Activated CD8-positive, alpha-beta T cell treated with anti-CD3 and anti-CD28 coated beads, Interleukin-2, amount 10 ng/mL, durations not matched to agents 7 days and 5 days (primary cell): ENCODE measurements at places on chromosomes 7 and 10.

DNA sequence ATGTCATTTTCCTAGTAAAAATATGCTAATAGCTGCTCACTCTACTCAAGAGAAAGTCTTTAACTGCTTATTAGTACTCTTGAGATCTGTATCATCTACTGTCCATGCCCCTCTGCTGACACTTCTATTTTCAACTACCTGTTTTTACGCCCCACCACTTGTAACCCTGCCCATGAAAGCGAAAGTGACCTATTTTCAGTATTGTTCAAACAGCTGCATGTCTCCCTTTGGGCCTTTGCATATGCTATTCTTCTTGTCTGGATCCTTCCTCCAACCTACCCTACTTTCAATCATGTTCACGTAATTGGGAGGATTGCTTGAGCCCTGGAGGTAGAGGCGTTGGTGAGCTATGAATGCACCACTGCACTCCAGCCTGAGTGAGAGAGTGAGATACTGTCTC lies 1481.3 kb downstream of the GATA3 start:
- no peak for DNase-seq

DNA sequence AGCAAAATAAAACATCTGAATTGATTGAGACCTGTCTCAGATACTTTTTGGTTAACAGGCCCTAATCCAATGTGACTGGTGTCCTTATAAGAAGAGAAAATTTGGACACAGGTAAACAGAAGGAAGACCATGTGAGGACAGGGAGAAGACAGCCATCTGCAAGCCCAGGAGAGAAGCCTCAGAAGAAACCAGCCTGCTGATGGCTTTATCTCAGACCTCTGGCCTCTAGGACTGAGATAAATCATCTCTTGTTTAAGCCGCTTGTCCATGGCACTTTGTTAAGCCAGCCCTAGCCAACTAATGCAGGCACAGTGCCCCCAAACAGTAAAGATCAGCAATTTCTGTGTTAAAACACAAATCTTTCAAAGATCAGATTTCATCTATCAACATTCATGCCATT lies 41.8 kb upstream of the FIGNL1 start:
- peak; percentile 10 for DNase-seq

- no peak for DNase-seq
Observed at GRCh38 chr7:127066974-127067373, 185.8 kb downstream of the GRM8 start.

- DNase-seq = no peak
Observed at GRCh38 chr10:36446881-36447280, 678.5 kb upstream of the ANKRD30A start.

DNA sequence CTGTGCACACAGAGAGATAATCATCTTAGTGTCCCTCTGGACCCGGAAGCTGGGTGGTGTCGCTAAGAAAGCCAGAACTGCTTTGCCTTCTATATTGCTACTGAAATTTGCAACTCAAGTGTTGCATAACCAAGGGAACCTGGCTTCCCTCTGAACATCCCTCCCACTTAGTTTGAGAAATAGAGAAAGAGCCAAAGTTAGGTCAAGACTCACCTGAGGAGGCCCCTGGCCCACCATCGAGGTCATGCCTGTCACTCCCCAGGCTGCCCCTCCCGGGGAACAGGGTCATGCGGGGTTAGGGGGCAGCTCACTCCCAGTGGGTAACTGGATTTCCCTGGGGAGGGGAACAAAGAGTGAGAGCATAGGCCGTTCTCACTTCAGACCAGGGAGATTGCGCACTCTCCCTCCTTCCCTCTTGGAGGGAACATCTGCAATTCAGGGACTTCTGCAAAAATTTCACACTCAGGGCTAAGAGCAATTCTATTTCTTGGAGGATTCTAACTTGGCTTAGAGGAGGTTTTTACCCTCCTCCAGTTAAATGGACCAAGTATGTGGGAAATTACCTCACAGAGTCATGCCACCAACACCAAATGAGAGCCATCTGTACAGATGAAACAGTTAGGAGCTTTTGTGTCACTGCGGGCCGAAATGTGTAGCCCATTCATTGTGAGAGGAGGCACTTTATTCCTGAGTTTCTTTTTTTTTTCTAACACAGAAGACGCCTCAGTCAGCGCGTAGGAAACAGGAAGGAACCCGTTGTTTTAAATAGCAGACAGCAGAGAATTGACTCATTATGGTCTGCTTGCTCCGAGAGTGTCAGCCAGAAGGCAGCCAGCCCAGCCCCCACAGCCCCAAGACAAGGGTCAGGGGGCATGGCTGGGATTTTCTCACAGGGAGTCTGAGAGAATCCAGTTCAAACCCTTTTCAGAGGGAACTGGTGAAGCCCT lies 221.3 kb downstream of the ARHGAP12 start:
- peak; percentile 59 for DNase-seq

DNA sequence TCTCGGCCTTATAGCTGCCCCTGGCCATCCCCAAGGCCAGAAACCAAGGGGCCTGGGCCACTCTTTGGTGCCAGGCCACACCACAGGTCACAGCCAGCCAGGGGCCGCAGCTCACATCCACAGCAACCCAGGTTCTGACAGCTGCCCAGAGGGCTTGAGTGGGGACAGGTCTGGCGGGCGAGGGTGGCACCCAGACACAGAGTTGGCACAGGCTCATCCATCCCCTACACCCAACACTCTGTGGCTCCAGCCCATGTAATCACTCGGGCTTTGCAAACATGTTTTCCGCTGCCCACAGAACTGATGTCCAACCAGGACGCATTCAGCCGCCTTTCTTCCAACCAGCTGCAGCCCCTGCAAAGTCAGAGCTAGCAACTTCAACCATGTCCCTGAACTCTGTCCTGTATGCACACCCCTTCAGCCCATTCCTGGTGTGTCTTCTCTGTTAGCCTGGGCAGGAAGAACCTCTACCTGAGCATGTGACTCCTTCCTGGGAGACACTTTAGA lies 57.7 kb upstream of the PPP2R2D start:
- DNase-seq = no peak

- DNase-seq = no peak
Observed at GRCh38 chr10:132685101-132685891, 100.7 kb downstream of the NKX6-2 start.

- DNase-seq = no peak
Observed at GRCh38 chr10:131771634-131772358, 129.0 kb upstream of the PPP2R2D start.

DNA sequence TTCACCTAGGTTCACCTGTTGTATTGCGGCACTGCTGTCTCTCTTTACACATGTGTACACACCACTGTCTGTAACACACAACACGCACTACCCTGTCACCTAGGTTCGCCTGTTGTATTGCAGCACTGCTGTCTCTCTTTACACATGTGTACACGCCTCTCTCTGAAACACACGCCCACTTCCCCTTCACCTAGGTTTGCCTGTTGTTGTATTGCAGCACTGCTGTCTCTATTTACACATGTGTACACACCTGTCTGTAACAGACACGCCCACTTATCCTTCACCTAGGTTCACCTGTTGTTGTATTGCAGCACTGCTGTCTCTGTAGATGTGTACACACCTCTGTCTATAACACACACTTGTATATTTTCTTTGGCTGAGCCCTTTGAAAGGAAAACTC lies 51.5 kb downstream of the WDR37 start:
- DNase-seq = no peak

DNA sequence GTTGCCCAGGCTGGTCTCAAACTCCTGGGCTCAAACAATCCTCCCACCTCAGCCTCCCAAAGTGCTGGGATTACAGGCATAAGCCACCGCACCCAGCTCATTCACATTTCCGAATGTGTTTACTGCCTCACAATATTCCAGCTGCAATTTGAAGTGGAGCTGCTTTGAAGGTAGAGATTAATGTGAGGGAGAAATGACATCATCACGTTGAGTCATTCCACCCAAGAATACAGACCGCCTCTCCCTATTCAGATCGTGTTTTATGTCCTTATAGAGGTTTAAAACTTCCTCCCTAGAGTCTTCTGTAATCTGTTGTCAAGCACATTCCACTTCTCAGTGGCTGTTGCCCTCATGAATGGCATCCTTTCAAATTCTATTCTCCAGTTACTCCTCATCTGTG lies 100.4 kb upstream of the PDGFA start:
- DNase-seq = peak; percentile 32

- DNase-seq = no peak
Observed at GRCh38 chr10:12807096-12807755, 194.3 kb downstream of the CCDC3 start.

- DNase-seq = no peak
Observed at GRCh38 chr10:12504176-12504575, 154.8 kb downstream of the CAMK1D start.

GRCh38 chr7:133575726-133576440 lies 323.0 kb downstream of the EXOC4 start:
- DNase-seq = no peak

DNA sequence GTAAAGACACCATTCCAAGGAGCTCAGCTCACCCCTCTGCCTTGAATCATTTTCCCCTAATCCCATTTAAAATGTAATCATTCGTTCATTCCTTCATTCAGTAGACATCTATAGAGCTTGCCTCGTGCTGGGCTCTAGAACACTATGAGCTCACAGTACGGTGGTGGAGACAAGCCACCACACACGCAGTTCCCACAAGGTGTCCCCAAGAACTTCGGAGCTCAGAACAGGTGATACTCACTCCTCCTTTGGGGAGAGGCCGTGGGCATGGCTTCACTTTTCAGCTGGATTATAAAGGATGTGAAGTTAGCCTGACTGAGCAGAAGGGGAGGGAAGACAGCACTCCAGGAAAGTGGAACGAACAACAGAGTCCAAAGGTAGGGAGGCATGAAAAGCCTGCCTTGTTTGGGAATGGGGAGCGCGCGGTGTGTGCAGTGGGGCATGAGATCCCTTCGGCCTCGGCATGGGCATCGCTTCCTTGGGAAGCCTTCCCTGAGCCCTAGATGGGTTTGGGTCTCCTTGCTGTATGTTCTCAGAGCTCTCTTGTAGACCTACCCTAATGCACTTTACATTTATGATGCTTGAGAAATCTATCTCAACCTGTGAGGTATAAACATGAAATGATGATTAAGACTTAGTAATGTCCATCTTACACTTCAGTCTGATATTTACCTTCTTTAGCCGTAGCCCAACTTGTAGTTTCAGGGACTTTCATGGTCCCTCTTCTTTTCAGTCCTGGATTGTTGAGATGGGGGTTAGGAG lies 809 bp upstream of the OGA start:
- no peak for DNase-seq

DNA sequence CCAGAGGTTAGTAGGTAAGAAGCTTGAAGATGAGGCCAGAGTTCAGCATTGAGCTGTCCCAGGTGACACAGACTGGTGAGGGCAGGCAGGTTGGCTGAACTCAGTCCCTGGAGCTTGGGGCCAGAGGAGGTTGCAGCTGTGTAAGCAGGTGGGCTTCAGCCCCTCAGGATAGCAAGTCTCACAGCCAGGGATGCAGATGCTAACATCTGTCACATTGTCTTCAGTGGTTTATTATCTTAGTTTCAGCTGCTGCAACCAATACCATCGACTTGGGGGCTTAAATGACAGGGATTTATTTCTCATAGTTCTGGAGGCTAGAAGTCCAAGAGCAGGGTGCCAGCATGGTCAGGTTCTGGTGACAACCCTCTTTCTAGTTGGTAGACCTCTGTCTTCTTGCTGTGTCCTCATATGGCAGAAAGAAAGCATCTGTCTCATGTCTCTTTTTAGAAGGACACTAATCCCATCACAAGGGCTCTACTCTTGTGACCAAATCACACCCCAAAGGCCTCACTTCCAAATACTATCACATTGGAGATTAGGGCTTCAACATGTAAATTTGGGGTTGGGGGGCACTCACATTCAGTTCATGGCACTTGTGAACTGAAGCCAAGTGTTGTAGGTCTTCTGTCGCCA lies 146.2 kb downstream of the KIAA1217 start:
- DNase-seq = no peak

- no peak for DNase-seq
Observed at GRCh38 chr7:47314728-47315607, 266.9 kb downstream of the TNS3 start.

GRCh38 chr7:115707258-115708012 lies 323.1 kb downstream of the TFEC start:
- no peak for DNase-seq

- DNase-seq = no peak
Observed at GRCh38 chr10:48271047-48271730, 3.3 kb downstream of the FRMPD2 start.

DNA sequence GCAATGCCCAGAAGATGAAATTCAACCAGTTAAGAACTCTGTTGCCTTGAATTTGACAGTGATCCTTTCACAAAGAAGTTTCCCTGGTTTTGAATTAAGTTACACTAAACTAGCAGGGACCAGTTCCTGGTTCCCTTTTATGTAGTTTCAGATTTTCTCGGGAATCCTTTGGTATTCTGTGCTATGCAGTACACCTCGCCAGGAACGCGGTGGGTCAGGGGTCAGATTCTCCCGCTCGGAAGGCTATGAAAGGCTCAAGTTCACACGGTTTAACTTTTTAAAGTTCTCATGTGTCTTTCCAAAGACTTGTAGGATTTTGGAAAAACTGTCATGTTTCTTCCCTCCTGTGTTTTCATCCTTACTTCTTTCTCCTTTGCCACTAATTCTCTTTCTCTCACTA lies 104.7 kb upstream of the PRR15 start:
- DNase-seq = no peak

DNA sequence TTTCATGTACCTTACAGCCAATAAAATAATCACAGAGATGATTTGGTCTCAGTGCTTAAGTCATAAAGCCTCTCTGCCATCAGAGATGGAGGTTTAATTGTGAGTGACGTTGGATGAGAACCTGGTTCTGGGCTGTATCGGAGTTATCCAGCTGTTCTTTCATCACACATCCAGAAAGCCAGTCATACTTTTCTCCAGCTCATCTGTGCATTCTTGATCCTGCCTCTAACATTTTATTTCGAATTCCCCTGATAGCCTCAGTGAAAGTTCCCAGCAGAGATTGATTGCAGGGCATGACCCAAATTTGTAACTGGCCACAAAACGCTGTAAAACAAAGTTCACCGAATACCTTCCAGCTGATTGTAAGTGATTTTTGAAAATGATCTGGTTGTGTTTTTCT lies 212.6 kb upstream of the HABP2 start:
- DNase-seq = no peak

DNA sequence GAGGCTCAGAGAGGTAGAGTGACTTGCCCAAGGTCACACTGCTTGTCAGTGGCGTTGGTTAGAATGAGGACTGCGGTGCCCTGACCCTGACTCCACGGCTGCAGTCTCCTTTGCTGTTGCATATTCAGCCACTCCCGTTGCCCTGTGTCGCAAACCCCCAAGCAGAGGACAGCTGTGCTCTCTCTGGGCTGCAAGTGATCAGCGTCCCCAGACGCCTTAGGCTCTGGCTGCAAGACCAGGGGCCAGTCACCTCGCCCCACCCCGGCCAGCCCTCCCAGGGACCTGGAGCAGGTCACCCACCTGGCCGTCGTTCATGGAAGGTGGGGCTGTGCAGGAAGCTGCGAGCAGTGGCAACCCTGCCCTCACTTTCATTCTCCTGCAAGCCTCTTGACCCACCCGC lies 51.7 kb upstream of the NANOS1 start:
- DNase-seq = no peak

GRCh38 chr10:60589376-60589775 lies 188.9 kb upstream of the CDK1 start:
- DNase-seq = no peak

DNA sequence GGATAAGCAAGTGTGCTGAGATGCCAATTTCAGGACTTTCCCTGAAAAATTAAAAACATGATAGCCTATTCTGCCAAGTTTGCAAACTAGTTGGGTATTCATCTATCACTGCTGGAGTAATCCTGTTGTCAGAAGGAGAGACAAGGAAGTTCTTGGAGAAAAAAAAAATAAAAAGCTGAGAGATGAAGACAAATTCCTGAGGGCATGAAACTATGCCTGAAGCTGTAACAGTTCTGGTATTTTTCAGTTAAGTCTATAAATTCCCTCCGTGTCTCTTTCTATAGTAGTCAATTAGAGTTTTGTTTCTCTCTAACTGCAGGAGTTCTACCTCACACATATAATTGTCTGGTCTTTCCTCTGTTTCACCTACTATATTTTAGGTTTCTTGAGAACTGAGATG lies 95.7 kb downstream of the DGKB start:
- DNase-seq = no peak
